ENCODE measurements at places on chromosomes 5 and 9.
A peak's percentile ranks its signal among the peaks of the same experiment; 100 is the strongest.

- no peaks in the 10 kb centered on the region for H3K27me3 ChIP-seq
- no peak overlapping the region for H3K27ac ChIP-seq
- no peak overlapping the region for H3K4me3 ChIP-seq
- peaks cover 15% of the 10 kb centered on the region for H3K36me3 ChIP-seq
- DNase-seq: no peak
Measured at GRCh38 chr5:116395226-116395625, 179.4 kb downstream of the SEMA6A start.

DNA sequence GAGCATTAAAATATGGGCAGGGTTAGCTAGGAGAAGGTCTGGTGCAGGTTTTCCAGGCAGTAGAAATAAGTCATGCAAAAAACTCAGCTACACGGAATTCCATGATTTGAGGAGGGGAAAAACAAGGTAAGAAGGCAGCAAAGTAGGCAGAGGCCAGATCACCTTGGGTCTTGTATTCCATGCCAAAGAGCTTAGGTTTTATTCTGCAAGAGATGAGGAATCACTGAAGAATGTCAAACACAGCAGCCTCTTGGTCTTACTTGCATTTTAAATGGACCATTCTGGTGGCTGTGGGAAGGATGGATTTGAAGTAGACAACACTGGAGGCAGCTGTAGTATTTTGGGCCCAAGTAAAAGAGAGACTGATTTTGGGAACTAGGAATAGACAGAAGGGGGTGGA lies 8.6 kb downstream of the TRPM3 start:
- H3K4me1 ChIP-seq: no peaks in the 10 kb centered on the region
- no peak overlapping the region for H3K4me3 ChIP-seq
- no peak for DNase-seq

GRCh38 chr5:119340597-119341218 lies 15.1 kb upstream of the TNFAIP8 start:
- H3K36me3 ChIP-seq: peaks cover 9% of the 10 kb centered on the region
- no peak for DNase-seq
- H3K4me3 ChIP-seq: peak overlapping the region; percentile 79
- H3K27ac ChIP-seq: peak overlapping the region; percentile 96

GRCh38 chr9:13377171-13377925 lies 97.9 kb upstream of the MPDZ start:
- H3K27me3 ChIP-seq: no peaks in the 10 kb centered on the region
- H3K4me3 ChIP-seq: no peak overlapping the region
- H3K36me3 ChIP-seq: no peaks in the 10 kb centered on the region
- no peak for DNase-seq
- H3K4me1 ChIP-seq: no peaks in the 10 kb centered on the region
